RCC 7860 (cell line): ENCODE measurements at places on chromosomes 6 and 20.

DNA sequence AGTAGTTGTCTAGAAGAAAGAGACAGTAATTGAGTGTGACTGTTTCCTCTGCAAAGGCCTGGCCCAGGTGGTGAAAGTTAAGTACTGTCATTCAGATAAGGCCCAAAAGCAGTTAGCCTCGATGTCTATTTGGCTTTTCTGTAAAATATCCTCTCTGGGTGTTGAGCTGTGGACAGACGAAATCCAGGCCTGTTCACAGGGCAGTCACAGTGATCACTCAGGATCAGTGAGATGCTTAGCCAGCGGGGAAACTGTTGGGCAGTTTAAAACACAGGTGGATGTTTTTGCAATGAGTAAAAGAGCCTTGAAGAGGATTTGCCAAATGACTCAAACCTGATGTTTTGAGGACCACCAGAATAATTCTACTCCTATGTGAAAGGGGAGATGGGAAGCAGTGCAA is 22.0 kb upstream of the PRDM1 start:
- DNase-seq = no peak

- DNase-seq = no peak
Measured at GRCh38 chr6:108321253-108321747, 26.4 kb downstream of the AFG1L start.

- DNase-seq = no peak
Measured at GRCh38 chr6:617456-618100, 39.3 kb downstream of the HUS1B start.

DNA sequence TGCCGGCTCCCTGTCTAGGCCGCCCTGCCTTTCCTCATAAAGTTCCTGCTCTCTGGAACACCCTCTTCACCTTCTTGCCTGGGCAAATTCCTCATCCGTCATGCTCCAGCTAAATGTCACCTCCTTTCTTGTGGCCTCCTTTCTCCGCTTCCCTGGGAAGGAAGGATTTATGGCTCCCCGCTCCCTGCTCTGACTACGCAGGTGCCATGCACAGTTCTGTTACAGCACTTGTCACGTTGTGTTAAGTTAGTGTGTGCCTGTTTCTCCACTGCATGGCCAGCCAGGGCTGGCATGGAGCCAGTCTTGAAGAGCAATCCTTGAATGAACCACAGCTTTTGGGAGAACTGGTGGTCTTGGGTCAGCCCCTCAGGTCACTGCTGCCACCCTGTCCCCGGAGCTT is 61.7 kb downstream of the CD40 start:
- no peak for DNase-seq

DNA sequence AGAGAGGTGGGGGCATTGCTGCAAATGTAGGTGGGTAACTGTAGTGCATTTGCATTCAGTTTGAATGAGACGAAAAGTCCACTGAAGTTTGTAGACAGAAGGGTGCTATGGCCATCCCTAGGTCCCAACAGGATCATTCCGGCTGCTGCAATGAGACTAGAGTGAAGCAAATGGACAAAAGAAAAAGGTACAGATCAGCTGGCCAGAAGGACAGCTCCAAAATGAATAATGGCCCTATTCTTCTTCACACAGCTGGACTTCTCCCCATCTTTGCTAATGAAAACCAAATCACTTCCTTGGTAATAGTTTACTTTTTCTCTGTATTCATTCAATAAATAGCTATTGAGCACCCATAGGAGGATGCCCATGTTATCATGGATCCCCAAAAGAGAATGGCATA is 56.4 kb upstream of the TPD52L1 start:
- DNase-seq = no peak

GRCh38 chr6:64733433-64733832 is 973.6 kb downstream of the EYS start:
- DNase-seq = no peak

DNA sequence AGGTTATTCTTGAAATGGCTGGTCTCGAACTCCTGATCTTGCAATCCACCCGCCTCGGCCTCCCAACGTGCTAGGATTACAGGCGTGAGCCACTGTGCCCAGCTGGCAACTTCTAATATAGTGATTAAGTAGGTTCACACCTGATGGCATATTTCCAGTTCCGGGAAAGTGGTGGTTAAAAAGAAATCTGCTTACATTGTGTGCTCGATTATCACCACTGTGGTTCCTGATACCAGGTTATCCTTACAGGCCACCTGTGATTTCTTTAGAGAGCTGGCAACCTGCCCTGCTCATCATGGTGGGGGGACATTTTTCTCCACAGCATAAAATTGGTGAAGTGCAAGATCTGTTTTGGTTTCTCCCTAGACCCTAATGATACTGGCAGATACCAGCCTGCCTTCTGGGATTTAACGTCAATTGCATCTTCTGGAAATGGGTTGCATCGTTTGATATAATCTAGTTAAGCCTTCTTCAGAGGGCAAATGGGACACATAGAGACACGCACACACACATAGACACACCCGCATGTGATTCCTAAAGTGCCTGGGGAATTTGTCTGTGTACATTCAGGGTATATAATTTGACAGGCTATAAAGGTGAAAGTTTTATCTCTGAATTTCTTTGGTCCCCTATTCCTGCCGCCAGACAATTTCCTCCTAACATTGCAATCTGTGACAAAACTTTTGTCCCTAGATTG is 49.7 kb upstream of the CITED2 start:
- DNase-seq = no peak

GRCh38 chr6:147417954-147418353 is 90.5 kb upstream of the SAMD5 start:
- no peak for DNase-seq
